Uterus (tissue), 4 donors: ENCODE measurements at places on chromosomes 2 and 18. TPM values are rescaled to one million over a fixed set of nuclear protein-coding genes. Genes with fewer than 3 reads are reported as not detected.

Gene EMX1
- total RNA-seq = not detected

DNA sequence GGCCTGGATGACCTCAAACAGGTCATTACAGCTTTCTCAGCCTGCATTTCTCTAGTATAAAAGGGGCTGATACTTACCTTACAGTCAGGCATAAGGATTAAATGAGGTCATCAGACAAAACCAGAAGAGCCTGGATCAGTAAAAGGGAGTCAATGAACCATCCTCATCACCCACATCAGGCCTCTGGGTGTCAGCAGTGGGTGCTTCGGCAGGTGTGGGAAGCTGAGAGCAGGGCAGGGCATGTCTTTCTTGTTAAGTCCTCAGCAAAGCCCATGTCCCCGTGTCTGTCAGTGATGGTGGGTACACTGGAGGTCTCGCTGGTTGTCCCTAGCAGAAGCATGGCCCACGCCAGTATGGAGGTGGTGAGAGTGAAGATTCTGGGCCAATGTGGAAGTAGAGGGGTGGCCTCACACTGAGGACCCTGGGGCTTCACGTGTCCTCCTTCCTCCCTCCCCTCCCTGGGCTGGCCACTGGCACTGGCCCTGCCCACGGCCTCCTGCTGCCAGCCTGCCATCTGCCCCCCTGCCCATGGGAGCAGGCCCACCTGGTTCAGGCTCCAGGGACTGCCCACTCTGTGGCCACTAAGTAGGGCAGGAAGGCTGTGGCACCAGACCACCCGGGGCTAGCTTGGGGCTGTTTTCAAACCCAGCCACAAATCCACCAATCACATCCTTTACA, 4.4 kb downstream of the ADRA2B start:
- DNase-seq = no peak

DNA sequence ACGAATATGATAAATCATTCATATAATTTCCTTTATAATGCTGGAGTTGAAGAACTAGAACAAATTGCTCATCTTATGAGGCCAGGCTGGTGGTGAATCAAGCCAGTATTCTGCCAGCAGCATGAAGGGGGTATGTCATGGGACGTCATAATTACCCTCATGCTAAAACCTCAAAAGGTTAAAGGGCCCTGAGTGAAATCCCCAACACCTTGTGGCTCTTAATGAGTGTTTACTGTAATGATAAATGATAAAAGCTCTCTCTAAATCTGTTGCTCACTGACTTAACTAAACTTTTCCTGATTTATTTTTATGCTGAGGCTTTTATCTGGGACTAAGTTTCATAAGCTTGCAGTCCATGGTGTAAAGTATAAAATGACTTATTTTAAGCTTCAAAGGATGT, 18.3 kb upstream of the NEDD4L start:
- DNase-seq = no peak

Gene OTOF
- total RNA-seq = not detected

GRCh38 chr2:25063876-25064660, 22.2 kb downstream of the EFR3B start:
- no peak for DNase-seq

DNA sequence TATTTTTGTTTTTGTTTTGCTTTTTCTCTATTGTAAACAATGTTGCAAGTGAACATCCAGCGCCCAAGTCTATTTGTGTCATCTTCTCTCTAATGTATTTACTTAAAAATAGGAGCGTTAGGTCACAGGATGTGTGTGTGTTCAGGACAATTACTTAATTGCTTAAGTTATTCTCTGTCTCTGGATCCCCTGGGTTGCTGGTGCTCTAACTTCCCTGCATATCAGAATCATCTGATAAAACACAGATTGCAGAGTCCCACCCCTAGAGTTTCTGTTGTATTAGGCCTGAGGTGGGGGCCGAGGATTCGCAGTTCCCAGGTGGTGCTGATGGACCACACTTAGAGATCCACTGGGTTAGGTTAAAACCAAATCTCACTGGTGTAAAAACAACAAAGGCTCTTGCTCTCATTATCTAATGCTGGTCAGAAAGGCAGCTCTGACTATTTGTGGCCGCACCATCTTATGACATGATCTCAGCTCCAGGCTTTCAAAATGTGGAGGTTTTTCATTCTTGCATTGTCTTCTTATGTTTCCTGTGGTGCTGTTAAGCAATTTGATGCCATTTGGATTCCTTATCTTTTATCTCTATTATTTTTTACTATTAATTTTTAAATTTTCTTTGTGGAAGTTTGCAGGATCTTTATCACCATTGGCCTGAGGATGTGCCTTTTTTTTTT, 87.7 kb downstream of the CLIP4 start:
- no peak for DNase-seq

GRCh38 chr2:97095661-97096060, 979 bp upstream of the FAHD2B start:
- DNase-seq = no peak

DNA sequence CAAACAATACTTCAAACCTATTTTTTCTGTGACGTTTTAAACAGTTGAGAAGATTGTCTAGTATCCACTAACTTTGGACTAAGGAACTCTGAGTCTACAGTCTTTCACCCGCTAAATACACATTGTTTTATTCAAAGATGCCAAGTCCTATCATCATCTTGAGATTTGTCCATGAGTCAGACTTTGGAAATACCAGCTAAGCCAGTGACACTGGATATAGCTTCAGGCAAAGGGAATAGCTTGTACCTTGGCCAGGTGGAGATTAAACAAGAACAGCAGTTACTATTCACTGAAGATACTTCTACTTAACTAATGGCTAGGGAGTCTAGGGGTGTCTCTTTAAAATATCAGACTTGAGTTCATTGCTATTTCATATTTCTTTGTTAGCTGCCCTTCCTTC, 137.5 kb downstream of the COMMD1 start:
- DNase-seq = no peak

DNA sequence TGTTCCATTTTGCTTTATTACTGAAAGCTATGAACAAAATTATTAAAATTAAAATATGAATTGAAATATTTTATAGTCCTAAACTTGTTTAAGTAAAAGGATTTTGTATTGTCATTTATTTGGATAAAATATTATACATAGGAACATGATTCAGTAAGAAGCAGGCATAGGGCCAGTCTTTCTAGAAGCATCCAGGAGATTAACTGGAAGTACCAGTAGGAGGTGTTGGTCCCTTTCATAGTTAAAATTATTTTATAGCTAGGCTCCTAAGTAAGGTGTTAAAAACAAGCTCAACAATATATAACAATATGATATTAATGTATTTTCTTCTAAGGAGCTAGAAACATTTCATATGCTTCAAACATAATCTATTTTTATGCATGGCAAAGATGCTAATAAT, 43.7 kb downstream of the FIGN start:
- no peak for DNase-seq

Gene TRIM43
- total RNA-seq = not detected

Gene CHRNG
- total RNA-seq = not detected

DNA sequence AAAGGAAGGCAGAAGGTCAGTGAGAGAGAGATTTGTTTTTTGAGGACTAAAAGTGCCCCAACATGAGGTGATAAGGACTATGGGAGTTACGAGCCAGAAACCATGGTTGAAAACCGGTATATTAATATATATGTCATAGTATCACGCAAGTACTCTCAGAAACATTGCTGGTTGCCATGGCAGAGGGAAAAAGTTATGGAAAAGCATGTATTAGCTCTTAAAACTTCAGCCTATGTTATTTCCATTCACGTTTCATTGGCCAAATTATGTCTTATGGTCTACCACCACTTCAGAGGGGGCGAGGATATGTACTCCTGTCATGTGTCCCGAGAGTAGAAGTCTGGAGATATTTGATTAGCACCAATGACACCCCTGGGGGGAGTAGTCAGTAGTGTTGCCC, 125.9 kb downstream of the LTBP1 start:
- no peak for DNase-seq

GRCh38 chr2:19216676-19217602, 141.5 kb downstream of the OSR1 start:
- no peak for DNase-seq

DNA sequence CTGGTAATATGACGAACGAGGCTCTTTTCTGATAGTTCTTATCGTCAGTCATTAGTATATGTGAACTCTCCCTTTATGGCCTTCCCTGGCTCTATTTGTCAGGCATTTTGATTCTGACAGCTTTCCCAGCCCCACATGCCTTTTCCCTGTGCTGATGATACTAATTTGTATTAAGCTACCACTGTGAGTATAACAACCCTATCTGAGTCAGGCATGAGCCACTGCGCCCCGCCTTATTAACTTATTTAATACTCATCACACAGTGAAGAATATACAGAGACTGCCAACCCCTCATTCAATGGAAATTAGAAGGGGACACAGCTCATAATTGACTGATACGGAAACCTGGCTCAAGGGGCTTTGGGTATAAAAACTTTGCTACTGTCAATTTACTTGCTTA, 140.0 kb downstream of the NETO1 start:
- no peak for DNase-seq

Gene DCDC2C
- total RNA-seq = not detected

GRCh38 chr18:13524811-13525210, 201.5 kb downstream of the FAM210A start:
- no peak for DNase-seq

Gene SOX11
- not detected for total RNA-seq

DNA sequence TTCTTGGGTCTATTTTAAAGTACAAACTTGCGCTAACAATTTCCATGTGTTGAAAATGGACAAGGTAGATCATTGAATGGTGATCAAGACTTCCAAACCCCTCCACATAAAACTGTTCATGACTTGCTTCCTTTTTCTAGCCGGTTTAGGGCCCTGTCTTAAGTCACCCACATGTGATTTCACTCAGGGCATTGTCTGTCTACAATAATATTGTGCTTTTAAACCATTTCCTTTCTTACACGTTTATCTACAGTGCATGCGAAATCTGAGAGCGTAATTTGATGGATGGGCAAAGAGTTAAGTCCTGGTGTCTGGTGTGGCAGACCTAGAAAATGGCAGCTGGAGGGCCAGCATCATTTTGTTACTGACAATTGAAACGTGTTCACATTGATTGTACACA, 2.0 kb upstream of the ZNF516 start:
- no peak for DNase-seq

GRCh38 chr2:29834036-29834540, 87.3 kb downstream of the ALK start:
- DNase-seq = no peak

- DNase-seq = no peak
These were observed 132.5 kb downstream of the SPHKAP start for GRCh38 chr2:228048838-228049490.

DNA sequence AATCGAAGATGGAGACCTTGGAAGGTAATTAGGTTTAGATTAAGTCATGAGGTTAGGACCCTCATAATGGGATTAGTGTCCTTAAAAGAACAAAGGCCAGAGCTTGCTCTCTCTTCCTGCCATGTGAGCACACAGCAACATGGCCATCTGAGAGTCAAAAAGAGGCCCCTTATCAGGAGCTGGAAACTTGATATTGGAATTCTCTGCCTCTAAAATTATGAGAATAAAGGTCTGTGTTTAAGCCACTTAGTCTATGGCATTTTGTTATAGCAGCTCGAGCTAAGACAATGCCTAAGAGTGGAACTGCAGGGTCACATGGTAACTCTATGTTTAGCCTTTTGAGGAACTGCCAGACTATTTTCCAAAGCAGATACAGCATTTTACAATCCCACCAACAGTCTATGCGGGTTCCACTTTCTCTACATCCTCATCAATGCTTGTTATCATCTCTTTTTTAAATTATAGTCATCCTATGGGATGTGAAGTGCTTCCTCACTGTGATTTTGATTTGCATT, 42.4 kb downstream of the THADA start:
- DNase-seq = no peak

- no peak for DNase-seq
These were observed 460.7 kb upstream of the FANCL start for GRCh38 chr2:58701688-58702301.

GRCh38 chr2:151916632-151917031, 88.4 kb upstream of the ARL5A start:
- DNase-seq = no peak

GRCh38 chr2:38462121-38462661, 85.1 kb upstream of the ATL2 start:
- DNase-seq = peak; percentile 69

Gene ALPP
- not detected for total RNA-seq

Gene MEMO1
- total RNA-seq = 35.8 TPM

DNA sequence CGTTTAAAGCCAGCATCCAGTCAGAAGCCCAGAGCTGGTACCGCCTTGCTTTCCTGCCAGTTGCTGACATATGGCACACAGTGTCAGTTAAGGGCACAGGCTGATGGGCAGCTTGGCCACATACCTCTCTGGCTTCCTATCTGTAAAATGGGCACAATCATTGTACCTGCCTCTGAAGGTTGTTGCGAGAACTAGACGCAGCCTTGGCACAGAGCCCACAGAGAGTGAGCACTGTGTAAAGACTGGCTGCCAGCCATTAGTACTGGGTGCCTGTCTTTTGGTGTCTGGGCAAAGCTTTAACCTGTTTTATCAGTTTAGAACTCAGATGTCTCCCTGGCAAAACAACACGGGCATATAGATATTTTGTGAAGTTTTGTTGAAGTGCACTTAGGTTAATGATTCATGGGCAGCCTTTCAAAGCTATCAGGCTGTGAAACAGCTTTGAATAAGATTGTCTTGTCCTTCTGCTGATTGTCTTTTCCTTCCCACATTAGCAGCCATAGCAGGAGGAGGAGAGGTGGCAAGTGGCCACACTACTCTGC, 269.5 kb downstream of the NEDD4L start:
- DNase-seq = no peak

Gene REG3G
- total RNA-seq = not detected

Gene GRP
- not detected for total RNA-seq

Gene TNFRSF11A
- 7.4 TPM for total RNA-seq

Gene ZC3H15
- 31.3 TPM for total RNA-seq

DNA sequence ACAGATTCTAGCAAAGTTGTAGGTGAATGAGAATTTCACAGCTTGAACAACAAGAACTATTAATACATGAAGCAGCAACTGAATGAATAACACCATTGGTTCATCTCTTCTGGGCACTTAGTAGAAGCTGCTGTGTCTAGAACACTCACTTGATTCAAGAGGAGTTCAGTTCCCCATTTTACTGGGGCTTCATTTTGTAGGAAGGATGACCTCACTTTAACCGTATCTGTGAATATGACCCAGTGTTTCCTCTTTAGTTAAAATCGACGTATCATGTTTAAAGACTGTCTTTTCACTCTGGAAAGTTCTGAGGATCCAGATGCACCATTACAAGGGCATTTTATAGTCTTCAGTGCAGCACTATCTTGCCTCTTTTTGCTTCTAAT, 47.8 kb downstream of the LRRTM1 start:
- DNase-seq = no peak

GRCh38 chr2:43269706-43270105, 43.3 kb upstream of the ZFP36L2 start:
- DNase-seq = peak; percentile 67

Gene CGREF1
- total RNA-seq = 22.9 TPM

Gene VWC2L
- total RNA-seq = not detected

- no peak for DNase-seq
These were observed 94.9 kb downstream of the RND3 start for GRCh38 chr2:150392614-150393013.

DNA sequence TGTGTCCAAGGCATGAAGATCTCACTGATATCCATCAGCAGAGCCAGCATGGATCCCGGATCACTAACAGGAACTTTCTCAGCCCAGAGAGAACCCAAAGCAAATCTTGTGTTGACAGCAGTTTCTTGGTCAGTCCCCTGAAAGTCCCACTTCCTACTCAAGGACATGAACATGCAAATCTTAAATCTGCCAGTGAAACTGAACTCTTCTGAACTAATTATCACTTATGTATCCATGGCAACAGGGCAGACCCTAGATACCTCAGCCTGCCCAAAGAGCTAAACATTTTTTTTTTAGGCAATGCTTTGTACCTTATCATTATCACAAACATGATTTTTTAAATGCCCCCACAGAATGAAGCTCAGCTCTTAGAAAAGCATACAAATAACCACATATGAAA, 127.8 kb upstream of the DDX18 start:
- DNase-seq = no peak
